ENCODE measurements at places on chromosomes 1 and 21. TPM values are rescaled to one million over a fixed set of nuclear protein-coding genes. Genes with fewer than 3 reads are reported as not detected.
A peak's percentile ranks its signal among the peaks of the same experiment; 100 is the strongest.

GRCh38 chr1:9108056-9108665 lies 20.7 kb downstream of the GPR157 start:
- no peaks in the 10 kb centered on the region for H3K27me3 ChIP-seq
- DNase-seq, result no peak
- H3K27ac ChIP-seq, result no peak overlapping the region
- no peak overlapping the region for H3K4me3 ChIP-seq
- peaks cover 9% of the 10 kb centered on the region for H3K4me1 ChIP-seq

Gene PCP4L1
- 8.7 TPM for total RNA-seq

DNA sequence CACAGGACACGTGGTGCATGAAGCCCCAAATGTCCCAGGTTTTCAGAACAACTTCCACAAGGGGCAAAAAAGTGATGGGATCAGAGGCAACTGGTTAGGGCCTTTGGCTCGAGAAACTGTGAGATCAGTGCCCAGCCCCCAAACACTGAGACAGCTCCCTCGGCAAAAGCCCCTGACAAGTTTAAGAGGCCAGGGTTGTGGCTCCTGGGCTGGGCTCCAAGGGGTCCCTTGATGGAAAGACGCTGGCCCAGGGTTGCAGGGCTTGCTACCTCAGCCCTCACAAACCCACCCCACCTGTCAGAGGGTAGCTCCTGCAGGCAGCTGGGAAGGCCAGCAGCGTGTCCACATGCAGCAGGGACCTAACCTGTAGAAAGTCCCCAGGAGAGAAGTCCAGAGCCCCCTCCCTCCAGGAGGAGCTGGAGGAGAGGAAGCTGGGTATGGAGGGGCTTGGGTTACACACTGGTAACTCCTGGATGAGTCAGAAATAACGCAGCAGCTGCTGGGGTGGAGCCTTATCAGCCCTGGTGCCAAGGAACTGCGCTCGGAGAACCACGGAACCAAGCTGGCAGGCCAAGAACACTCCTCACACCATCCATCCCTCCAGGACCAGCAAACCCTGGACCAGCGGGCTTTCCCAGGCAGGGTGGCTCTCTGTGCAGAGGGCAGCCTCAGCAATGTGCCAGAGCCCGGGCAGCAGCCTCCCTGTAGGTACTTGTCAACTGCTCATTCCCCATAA lies 37.5 kb downstream of the CTNNBIP1 start:
- H3K36me3 ChIP-seq, result no peaks in the 10 kb centered on the region
- H3K27ac ChIP-seq, result no peak overlapping the region
- no peaks in the 10 kb centered on the region for H3K27me3 ChIP-seq
- no peak overlapping the region for H3K4me3 ChIP-seq

GRCh38 chr1:28437264-28437923 lies 67.9 kb downstream of the PHACTR4 start:
- H3K36me3 ChIP-seq, result no peaks in the 10 kb centered on the region
- no peak overlapping the region for H3K4me3 ChIP-seq
- DNase-seq, result no peak
- peaks cover 15% of the 10 kb centered on the region for H3K4me1 ChIP-seq
- no peaks in the 10 kb centered on the region for H3K27me3 ChIP-seq

Gene NECTIN4
- not detected for total RNA-seq

DNA sequence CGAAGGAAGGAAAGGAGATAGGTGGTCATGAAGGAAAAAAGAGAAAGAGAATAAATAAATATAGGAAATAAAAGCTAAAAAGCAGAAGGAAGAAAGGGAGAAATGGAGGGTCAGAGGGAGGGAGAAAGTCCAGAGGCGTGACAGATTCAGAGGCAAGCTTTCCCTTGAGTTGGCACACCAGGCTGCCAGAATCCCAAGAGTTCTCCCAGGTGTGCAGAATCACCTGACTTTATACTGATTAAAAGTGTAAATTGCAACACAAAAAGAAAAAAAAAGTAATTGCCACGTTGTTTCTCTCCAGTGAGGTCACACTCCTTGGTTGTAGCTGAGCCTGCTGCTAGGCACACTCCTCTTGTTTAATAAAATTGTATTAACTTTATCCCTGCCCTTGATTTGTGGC lies 669.9 kb upstream of the PKN2 start:
- no peak overlapping the region for H3K4me3 ChIP-seq
- H3K27ac ChIP-seq, result no peak overlapping the region
- no peaks in the 10 kb centered on the region for H3K4me1 ChIP-seq
- no peaks in the 10 kb centered on the region for H3K36me3 ChIP-seq

GRCh38 chr1:153350321-153350957 lies 1.8 kb upstream of the PGLYRP4 start:
- peak; percentile 17 for DNase-seq
- H3K36me3 ChIP-seq, result no peaks in the 10 kb centered on the region
- H3K27ac ChIP-seq, result no peak overlapping the region
- H3K4me1 ChIP-seq, result no peaks in the 10 kb centered on the region

Gene SELP
- total RNA-seq, result 8.1 TPM

- no peak overlapping the region for H3K27ac ChIP-seq
- H3K27me3 ChIP-seq, result no peaks in the 10 kb centered on the region
- no peak overlapping the region for H3K4me3 ChIP-seq
- no peak for DNase-seq
- H3K36me3 ChIP-seq, result no peaks in the 10 kb centered on the region
Observed at GRCh38 chr1:113416496-113416895, 26.2 kb downstream of the MAGI3 start.

DNA sequence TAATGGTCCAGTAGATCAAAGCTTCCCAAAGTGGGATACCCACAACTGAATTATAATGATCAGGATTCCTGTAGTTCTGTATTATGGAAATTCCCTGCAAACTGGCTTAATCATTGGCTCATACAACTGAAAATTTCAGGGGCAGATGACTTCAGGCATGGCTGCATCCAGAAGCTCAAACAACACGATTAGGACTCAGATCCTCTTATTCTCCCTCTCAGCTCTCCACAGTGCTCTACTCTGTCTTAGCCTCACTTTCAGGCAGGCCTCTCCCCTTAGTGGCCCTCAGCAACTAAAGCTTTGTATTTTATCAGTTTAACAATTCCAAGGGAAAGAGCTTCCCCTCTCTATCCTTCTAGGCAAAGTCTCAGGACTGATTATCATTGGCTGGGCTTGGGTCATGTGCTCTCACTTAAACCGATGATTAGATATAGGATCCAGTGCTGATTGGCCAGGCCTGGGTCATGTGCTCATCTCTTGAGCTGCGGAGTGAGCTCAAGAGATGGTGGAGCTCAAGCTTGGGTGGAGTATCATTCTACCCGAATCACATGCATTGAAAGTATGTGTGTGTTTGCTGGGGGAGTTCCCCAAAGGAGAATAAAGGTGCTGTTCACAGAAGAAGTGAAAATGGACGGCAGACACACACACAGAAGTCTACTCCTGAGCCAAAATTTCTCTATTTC lies 57.9 kb upstream of the RUNX3 start:
- H3K27me3 ChIP-seq, result no peaks in the 10 kb centered on the region
- no peak overlapping the region for H3K4me3 ChIP-seq
- no peak for DNase-seq
- H3K36me3 ChIP-seq, result no peaks in the 10 kb centered on the region
- H3K4me1 ChIP-seq, result no peaks in the 10 kb centered on the region

GRCh38 chr1:197675583-197676208 lies 99.6 kb downstream of the DENND1B start:
- no peak for DNase-seq
- H3K4me1 ChIP-seq, result peaks cover 19% of the 10 kb centered on the region
- peak overlapping the region; percentile 81 for H3K27ac ChIP-seq

- H3K27me3 ChIP-seq, result no peaks in the 10 kb centered on the region
- no peak overlapping the region for H3K4me3 ChIP-seq
- H3K27ac ChIP-seq, result no peak overlapping the region
- no peaks in the 10 kb centered on the region for H3K4me1 ChIP-seq
Observed at GRCh38 chr21:28671549-28672195, 321.0 kb downstream of the LTN1 start.

DNA sequence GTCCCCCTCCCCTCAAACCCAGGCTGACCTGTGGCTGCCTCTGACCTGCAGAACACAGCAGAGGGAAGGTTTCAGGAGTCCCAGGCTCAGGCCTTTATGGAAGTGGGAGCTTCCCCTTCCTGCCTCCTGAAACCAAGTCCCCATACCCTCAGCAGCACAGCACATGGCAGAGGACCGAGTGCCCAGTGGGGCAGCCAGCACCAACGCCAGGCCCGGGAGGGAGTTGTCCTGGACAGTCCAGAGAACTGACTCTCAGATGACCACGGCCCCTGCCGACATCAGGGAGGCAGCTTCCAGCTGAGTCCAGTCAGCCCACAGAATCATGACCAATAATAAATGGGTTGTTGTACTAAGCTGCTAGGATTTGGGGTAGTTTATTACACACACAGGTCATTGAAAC lies 79.6 kb upstream of the ERG start:
- H3K36me3 ChIP-seq, result no peaks in the 10 kb centered on the region
- no peak overlapping the region for H3K4me3 ChIP-seq
- H3K4me1 ChIP-seq, result no peaks in the 10 kb centered on the region
- H3K27ac ChIP-seq, result no peak overlapping the region
- no peak for DNase-seq

DNA sequence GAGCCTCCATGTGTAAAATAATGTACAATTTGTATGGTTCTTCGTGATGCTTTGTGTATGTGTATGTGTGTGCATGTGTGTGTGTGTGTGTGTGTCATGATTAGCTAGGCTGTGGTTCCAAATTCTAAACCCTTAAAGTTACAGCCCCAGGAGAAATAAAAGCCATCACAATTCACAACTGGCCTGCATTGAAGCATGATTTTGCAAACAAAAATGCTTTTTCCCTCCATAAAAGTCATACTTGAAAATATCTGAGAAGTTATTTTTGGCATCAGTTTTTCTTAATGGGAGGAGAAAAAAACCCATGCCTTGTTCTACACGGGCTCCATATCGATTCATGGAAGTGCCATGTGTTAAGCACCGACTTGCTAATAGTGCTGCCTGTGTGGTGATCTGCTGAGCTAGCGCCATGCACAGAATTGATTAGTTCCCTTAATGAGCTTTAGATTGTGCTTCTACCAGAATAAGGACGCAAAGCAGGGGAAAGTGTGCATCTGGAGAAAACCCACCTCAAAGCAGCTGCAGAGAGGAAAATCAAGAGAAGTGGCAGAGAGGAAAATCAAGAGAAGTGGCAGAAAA lies 207.3 kb downstream of the DSCAM start:
- no peaks in the 10 kb centered on the region for H3K4me1 ChIP-seq
- no peaks in the 10 kb centered on the region for H3K27me3 ChIP-seq
- H3K27ac ChIP-seq, result no peak overlapping the region
- DNase-seq, result no peak
- H3K36me3 ChIP-seq, result no peaks in the 10 kb centered on the region

DNA sequence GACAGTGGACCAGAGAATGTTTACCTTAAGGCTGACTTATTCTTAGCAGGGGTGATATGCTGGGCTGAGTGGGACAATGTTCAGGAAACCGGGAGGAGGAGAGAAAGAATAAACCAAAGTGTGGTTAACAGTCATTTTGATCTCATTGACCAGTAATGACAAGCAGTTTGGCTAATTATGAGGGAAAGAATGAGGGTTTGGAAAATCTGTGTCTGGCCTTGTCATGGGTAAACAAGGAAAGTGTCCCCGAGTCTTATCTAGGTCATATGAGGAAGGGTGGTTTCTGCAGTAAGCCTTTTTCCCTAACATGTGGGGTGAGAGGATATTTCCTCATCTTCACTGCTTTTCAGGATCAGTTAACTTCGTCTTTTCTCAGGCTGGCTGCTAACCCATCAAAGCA lies 155.0 kb downstream of the TPR start:
- no peaks in the 10 kb centered on the region for H3K4me1 ChIP-seq
- no peak overlapping the region for H3K27ac ChIP-seq

DNA sequence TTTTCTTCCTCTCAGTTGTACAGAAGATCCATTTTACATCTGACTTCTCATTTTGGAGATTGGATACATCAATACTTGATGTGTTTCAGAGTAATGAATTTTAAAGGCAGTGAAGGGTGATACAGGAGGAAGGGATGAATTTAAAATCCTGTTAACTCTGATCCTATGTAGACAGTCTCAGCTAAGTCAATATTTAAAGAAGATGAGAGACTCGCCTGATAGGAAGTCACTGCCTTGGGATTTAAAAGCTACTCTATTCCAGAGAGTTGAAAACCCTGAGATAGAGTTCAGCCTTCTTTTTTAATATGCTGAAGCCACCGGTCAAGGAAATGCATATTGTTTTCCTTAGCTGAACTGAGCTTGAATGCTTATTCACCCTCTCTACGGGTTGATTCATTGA lies 42.7 kb downstream of the HUNK start:
- H3K27me3 ChIP-seq, result no peaks in the 10 kb centered on the region
- H3K36me3 ChIP-seq, result no peaks in the 10 kb centered on the region
- H3K4me1 ChIP-seq, result no peaks in the 10 kb centered on the region
- H3K4me3 ChIP-seq, result no peak overlapping the region

DNA sequence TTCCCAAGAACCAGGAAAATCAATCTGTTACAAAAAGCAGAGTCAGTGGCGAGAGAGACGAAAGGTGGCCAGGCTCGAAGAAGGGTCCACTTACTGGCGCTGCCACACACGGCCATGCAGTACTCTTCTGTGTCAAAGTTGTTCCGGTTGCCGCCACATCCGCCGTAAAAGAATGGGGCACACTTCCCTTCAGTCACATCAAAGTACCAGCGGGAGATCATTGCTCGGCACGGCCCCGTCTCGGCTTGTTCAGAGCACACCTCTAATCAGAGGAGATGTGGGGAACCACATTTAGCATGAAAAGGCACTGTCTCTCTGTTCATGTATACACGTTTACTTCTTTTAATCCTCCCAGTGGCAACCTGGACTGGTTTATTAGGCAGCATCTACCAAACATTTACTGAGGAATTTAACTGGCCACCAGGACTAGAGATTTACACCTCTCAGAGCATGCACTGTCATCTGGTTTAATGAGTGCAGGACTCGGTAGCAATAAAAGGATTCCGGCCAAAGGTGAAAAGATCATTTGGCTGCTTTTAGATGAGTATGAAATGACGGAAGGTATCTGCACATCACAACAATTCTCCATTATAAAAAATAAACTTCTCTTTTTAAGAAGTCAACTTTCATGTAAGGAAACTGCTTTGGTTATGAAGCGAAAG lies 170.5 kb downstream of the APP start:
- H3K4me1 ChIP-seq, result no peaks in the 10 kb centered on the region
- no peak for DNase-seq
- H3K4me3 ChIP-seq, result no peak overlapping the region
- H3K27ac ChIP-seq, result no peak overlapping the region
- no peaks in the 10 kb centered on the region for H3K36me3 ChIP-seq
